ENCODE measurements at places on chromosomes 3 and 15.

GRCh38 chr15:73558529-73558928 is 74.7 kb downstream of the NPTN start:
- no peak for DNase-seq

GRCh38 chr15:66893294-66893693 is 172.1 kb upstream of the SMAD3 start:
- no peak for DNase-seq

DNA sequence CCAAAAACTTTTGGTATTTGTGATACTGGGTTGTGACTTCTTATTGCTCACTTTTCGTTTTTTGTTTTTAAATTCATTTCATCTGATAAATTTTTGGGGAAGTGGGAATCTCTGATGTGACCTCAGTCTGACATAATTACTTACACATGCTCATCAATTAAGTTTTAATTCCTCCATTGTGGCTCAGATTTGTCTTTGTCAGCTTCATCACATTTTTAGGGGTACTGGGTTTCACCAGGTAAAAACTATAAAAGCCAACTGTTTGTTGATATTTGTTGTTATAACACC is 425.3 kb upstream of the TGFBR2 start:
- DNase-seq, result no peak

DNA sequence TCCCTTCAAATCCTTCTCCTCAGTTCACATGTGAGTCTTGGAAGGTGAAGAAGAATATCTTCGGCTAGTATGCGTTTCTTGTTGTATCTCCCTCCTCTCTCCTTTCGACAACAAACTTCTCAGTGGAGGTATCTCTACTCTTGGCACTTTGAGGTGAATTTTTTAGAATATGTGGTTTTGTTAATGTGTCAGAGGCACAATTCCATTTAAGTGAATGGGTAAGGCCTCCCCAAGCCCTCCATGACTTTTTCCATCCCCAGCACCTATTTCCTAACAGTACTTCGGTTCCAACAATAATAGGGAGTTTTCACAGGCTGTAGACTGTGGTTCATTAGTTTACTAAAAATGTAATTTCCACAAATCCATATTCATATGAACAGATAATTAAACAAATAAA is 74.2 kb downstream of the TM4SF4 start:
- DNase-seq, result no peak

DNA sequence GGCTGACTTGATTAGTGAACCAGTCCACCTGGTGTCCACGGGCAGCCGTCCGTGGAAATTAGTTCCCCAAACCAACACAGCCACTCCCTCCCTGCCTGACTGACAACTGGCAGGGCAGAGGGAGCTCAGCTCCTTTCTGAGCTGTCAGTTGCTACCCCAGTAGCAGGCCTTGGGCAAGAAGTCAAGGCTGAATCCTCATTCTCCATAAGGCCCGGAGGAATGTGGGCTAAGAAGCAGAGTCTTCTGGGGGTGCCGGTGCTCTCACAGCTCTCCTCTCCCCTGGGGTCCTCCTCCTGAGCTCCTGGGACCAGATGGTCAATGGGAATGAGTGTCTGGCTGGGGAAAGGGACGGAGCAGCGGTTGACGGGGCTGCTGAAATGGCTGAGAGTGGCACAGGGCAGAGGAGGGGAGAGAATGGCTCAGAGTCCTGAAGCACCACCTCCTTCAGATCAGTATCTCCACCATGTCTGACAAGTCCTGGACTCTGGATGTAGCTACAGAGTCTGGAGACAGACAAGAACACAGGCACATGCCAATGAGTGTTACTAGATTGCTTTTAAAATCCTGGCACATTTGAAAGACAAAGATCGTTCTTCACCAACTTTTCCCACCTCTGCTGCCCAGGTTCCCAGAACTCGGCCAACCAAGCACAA is 16.9 kb downstream of the AMOTL2 start:
- DNase-seq, result no peak

DNA sequence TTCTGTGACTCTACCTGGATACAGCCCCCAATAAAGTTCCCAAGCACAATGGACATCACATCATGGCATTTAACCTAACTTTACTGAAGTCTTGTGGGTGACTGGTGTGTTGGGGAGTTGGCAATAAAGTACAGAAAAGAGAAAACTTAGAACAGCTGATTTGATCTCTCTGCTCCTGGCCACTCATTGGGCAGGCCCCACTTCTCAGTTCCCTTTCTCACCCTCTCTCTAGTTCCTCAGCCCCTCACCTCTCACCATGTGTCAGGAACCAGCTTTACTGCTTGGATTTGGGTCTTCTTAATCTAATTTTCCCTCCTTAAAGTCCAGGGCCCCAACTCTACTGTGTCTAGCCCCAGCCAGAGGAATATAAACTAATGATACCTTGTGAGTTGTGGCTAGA is 713 bp upstream of the MUC13 start:
- no peak for DNase-seq

DNA sequence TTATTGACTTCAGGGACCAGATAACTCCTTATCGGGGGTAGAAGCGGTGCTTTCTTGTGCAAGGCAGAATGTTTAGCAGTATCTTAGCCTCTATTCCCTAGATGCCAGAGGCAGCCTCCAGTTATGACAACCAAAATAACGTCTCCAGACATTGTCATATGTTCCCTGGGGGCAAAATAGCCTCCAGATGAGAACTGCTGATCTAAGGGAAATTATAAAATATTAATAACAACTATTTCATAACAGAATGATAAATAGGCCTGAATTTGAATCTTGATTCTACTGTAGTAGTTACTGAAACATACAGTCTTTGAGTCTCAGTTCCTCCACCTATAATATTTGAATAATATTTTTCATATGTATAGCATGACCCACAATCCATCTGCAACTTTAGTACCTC is 1431.3 kb downstream of the ZPLD1 start:
- no peak for DNase-seq

DNA sequence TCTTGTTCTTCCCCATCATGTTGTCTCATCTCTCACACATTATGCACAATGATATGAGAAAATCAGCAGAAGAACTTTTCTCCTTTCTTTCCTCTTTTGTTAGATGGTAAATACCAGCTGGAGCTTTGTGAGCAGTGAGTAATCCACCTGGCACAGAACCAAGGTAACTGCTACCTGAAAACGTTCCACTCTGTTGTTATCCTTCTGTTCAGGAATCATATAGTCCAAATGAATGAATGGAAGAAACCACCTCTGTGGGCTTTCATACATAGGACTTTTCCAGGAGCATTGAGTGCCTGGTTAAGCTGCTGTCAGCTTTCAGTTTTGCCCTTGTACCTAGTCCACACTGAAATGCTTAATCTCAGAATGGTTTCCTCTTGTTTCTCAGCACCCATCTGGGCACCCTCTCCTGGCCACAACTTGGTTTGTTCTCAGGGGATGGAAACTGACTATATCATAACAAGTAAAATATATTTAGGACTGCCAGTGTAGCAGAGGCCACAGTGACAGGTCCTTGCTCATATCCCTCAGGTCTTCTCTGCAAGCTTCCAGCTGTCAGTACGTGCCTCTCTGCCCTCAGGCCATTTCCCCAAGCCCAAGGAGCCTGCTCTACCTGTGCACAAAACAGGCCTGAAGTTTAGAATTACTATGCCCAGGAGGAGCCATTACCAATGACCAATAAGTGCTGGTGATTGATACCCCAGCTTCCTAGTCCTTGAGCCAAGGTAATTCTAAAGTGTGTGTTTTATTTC is 23.5 kb upstream of the SLC4A7 start:
- no peak for DNase-seq

GRCh38 chr15:72907733-72908132 is 124.2 kb upstream of the ADPGK start:
- DNase-seq, result no peak

GRCh38 chr15:85616549-85617110 is 178.1 kb downstream of the KLHL25 start:
- DNase-seq, result no peak
